Smooth muscle cell of bladder (primary cell): ENCODE measurements at places on chromosomes 5 and 9. TPM values are rescaled to one million over a fixed set of nuclear protein-coding genes. Genes with fewer than 3 reads are reported as not detected.

Gene MYO10
- 61.0 and 105 TPM in 2 replicates for total RNA-seq

Gene GMCL2
- total RNA-seq = not detected in 2 replicates

Gene PCDHA3
- total RNA-seq = 0.14 and 0.28 TPM in 2 replicates

Gene LCN15
- not detected in 2 replicates for total RNA-seq

Gene PCDHB14
- total RNA-seq = 0.46 and 0.85 TPM in 2 replicates

Gene CETN3
- 8.5 and 17.1 TPM in 2 replicates for total RNA-seq

Gene PCDHGB2
- total RNA-seq = 2.4 and 2.7 TPM in 2 replicates

Gene TUSC1
- 5.0 and 7.2 TPM in 2 replicates for total RNA-seq

Gene PCDHA7
- total RNA-seq = 0.57 and 0.83 TPM in 2 replicates

Gene ZNF608
- total RNA-seq = 4.2 and 7.1 TPM in 2 replicates

Gene FCN2
- total RNA-seq = not detected in 2 replicates

Gene ENTREP1
- not detected in 2 replicates for total RNA-seq

Gene LURAP1L
- 71.4 and 73.5 TPM in 2 replicates for total RNA-seq

Gene MLANA
- not detected in 2 replicates for total RNA-seq

Gene SURF2
- 9.8 and 11.6 TPM in 2 replicates for total RNA-seq

Gene GPR150
- total RNA-seq = 0.28 TPM in 2 replicates

Gene DNM1
- 5.7 and 9.6 TPM in 2 replicates for total RNA-seq

Gene HTR1A
- total RNA-seq = not detected in 2 replicates

Gene TAF11L5
- not detected in 2 replicates for total RNA-seq

Gene AHRR
- total RNA-seq = 21.9 and 27.0 TPM in 2 replicates
